ENCODE measurements at places on chromosomes 2 and 18.
A peak's percentile ranks its signal among the peaks of the same experiment; 100 is the strongest.

- H3K36me3 ChIP-seq, result no peaks in the 10 kb centered on the region
- H3K27me3 ChIP-seq, result no peaks in the 10 kb centered on the region
- H3K27ac ChIP-seq, result no peak overlapping the region
- no peaks in the 10 kb centered on the region for H3K4me1 ChIP-seq
- no peak overlapping the region for H3K4me3 ChIP-seq
- no peak for DNase-seq
These were observed 54.5 kb downstream of the CFAP221 start for GRCh38 chr2:119598596-119599263.

DNA sequence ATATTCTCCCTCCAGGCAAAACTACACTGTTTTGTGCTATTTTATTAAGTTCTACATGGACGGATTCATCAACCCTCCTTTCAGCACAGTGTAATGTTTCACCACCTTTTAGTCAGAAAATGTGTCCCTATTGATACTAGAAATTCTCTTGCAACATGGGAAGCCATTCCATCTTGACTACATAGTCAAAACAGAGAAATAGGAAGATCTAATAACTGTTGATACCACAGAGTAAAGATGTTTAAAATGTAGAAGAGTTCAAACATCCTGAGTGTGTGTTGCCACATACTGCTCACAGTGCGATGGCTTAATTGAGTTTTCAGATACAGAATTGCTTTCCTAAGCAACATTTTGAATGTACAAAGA lies 492.2 kb upstream of the RAB12 start:
- H3K27ac ChIP-seq, result no peak overlapping the region
- no peaks in the 10 kb centered on the region for H3K27me3 ChIP-seq
- H3K4me3 ChIP-seq, result no peak overlapping the region
- no peaks in the 10 kb centered on the region for H3K36me3 ChIP-seq
- no peaks in the 10 kb centered on the region for H3K4me1 ChIP-seq

GRCh38 chr2:38517284-38517683 lies 85.4 kb downstream of the HNRNPLL start:
- H3K36me3 ChIP-seq, result no peaks in the 10 kb centered on the region
- H3K4me3 ChIP-seq, result no peak overlapping the region
- H3K4me1 ChIP-seq, result no peaks in the 10 kb centered on the region
- no peaks in the 10 kb centered on the region for H3K27me3 ChIP-seq
- no peak overlapping the region for H3K27ac ChIP-seq
- no peak for DNase-seq

DNA sequence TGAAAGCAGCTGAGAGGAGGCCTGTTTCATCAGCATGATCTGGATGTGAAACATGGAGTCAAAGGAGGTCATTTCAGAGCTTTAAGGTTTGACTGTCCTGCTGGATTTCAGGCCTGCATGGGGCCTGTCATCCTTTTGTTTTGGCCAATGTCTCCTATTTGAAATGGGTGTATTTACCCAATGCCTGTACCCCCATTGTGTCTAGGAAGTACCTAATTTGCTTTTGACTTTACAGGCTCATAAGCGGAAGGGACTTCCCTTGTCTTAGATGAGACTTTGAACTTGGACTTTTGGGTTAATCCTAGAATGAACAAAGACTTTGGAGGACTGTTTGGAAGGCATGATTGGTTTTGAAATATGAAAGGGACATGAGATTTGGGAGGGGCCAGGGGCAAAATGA lies 19.3 kb upstream of the CYP27C1 start:
- H3K36me3 ChIP-seq, result no peaks in the 10 kb centered on the region
- H3K27ac ChIP-seq, result no peak overlapping the region
- no peak overlapping the region for H3K4me3 ChIP-seq
- no peaks in the 10 kb centered on the region for H3K27me3 ChIP-seq

DNA sequence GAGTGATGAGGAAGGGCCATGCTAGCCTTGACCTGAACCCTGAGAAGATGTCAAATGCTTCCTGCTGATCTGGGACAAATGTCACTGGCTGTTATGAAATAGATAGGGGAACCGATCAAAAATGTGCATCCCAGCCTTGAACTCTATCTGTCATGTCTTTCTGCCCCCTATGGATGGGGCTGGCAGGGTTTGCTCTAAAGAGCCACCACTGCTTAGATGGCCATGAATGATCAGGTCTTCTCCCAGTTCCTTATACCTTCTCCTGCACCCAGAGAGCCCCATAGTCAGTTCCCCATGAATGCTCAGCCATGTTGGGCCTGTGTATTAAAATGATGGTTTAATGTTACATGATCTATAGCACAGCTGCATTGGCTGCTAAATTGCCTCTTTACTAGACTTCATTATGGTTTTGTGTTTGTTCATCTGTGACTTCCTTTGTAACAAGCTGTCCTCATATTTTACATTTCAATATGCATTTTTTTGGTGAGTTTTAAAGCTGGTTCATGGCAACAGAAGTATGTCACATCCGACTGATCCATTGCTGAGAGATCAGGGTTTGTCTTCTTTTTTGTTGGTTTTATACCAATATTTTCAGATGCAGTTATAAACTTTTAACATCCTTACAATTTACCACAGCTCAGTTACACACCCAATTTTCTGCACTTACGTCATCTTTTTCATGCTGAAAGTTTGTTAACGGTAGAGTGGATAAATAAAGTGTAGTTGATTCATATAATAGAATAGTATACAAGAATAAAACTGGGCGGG lies 56.3 kb upstream of the SMAD2 start:
- no peak for DNase-seq
- H3K36me3 ChIP-seq, result no peaks in the 10 kb centered on the region
- H3K27ac ChIP-seq, result no peak overlapping the region
- no peaks in the 10 kb centered on the region for H3K27me3 ChIP-seq

- peak; percentile 3 for DNase-seq
- no peak overlapping the region for H3K4me3 ChIP-seq
- no peak overlapping the region for H3K27ac ChIP-seq
- H3K4me1 ChIP-seq, result peaks cover 8% of the 10 kb centered on the region
- no peaks in the 10 kb centered on the region for H3K27me3 ChIP-seq
These were observed 61.7 kb upstream of the TEX51 start for GRCh38 chr2:126836761-126837679.

GRCh38 chr2:69393963-69394362 lies 6.9 kb upstream of the GFPT1 start:
- H3K27me3 ChIP-seq, result no peaks in the 10 kb centered on the region
- H3K27ac ChIP-seq, result no peak overlapping the region

DNA sequence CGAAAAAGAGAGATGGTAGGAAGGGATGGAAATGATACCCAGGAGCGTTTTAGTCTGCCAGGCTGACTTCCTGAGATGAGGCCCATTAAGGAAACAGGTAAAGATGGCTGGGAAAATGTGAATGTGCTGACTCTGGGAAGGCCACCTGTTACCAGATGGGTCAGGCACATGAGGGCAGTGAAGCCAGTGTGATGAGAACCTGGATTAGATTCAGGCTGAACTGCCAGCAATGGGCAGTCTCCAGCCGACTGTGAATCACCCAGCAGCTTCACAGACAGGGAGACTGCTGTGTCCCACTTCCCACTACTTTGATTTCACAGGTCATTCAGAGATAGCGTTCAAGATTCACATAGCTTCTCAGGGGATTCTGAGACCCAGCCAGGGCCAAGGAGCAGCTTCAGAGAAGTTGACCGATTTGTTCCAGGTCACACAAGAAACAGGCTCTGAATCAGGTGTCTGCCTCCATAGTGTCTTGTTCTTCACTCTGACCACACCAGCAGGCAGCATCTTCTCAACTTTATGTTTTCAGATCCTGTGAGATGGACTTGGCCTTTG lies 26.4 kb downstream of the CAPN13 start:
- no peaks in the 10 kb centered on the region for H3K4me1 ChIP-seq
- H3K27me3 ChIP-seq, result no peaks in the 10 kb centered on the region
- no peak overlapping the region for H3K4me3 ChIP-seq
- no peak overlapping the region for H3K27ac ChIP-seq

DNA sequence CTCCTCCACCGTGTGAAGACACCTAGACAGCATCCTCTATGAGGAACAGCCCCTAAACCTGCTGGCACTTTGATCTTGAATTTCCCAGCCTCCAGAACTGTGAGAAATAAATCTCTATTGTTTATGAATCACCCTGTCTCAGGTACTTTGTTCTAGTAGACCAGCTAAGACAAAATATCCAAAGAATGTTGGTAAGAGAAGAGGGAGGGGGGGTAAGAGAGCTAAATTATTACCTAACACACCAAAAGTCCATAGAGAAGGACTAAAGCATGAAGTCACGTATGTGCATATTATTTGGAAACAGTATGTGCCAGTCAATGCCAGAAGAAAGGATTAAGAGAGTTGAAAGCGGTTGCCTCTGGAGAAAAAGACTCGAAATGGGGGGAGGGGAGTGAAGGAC lies 211.0 kb downstream of the SP3 start:
- no peak overlapping the region for H3K27ac ChIP-seq
- H3K4me1 ChIP-seq, result peaks cover 7% of the 10 kb centered on the region
- no peaks in the 10 kb centered on the region for H3K27me3 ChIP-seq
- no peak overlapping the region for H3K4me3 ChIP-seq
- H3K36me3 ChIP-seq, result no peaks in the 10 kb centered on the region

GRCh38 chr18:8631265-8631664 lies 22.0 kb downstream of the RAB12 start:
- no peak for DNase-seq
- H3K27ac ChIP-seq, result no peak overlapping the region
- H3K27me3 ChIP-seq, result no peaks in the 10 kb centered on the region
- peaks cover 9% of the 10 kb centered on the region for H3K4me1 ChIP-seq

- no peaks in the 10 kb centered on the region for H3K4me1 ChIP-seq
- no peak overlapping the region for H3K27ac ChIP-seq
- no peak overlapping the region for H3K4me3 ChIP-seq
- no peaks in the 10 kb centered on the region for H3K27me3 ChIP-seq
- no peaks in the 10 kb centered on the region for H3K36me3 ChIP-seq
These were observed 831.7 kb downstream of the RNF144A start for GRCh38 chr2:7748717-7749415.

- H3K4me3 ChIP-seq, result no peak overlapping the region
- no peak overlapping the region for H3K27ac ChIP-seq
- no peaks in the 10 kb centered on the region for H3K36me3 ChIP-seq
- no peaks in the 10 kb centered on the region for H3K27me3 ChIP-seq
- DNase-seq, result no peak
- no peaks in the 10 kb centered on the region for H3K4me1 ChIP-seq
These were observed 10.1 kb downstream of the SLC9A4 start for GRCh38 chr2:102483086-102483485.

DNA sequence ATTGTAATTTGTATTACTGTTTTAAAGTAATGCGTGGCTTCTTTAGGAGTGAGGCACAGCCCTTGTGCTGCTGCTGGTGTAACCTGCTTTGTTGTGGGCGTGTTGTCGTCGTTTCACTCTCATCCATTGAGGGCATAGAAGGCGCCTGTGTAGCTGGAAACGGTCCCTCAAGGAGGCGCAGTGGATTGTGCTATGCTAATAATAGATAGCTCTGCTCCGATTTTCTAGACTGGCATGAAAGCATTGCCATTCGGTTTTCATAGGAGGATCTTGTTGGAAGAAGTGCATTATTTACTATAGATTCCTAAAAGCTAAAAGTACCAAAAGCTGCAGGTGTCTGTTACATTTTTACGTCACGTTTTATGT lies 17.9 kb downstream of the RAB12 start:
- peaks cover 18% of the 10 kb centered on the region for H3K4me1 ChIP-seq
- no peak overlapping the region for H3K4me3 ChIP-seq
- H3K36me3 ChIP-seq, result no peaks in the 10 kb centered on the region
- no peak overlapping the region for H3K27ac ChIP-seq

GRCh38 chr2:624551-625347 lies 52.5 kb downstream of the TMEM18 start:
- H3K27ac ChIP-seq, result no peak overlapping the region
- no peak overlapping the region for H3K4me3 ChIP-seq
- no peaks in the 10 kb centered on the region for H3K4me1 ChIP-seq
- H3K27me3 ChIP-seq, result no peaks in the 10 kb centered on the region
- H3K36me3 ChIP-seq, result no peaks in the 10 kb centered on the region

GRCh38 chr2:28528206-28528605 lies 32.3 kb downstream of the PLB1 start:
- H3K27me3 ChIP-seq, result no peaks in the 10 kb centered on the region
- H3K4me3 ChIP-seq, result no peak overlapping the region
- H3K4me1 ChIP-seq, result peaks cover 4% of the 10 kb centered on the region
- DNase-seq, result no peak
- H3K27ac ChIP-seq, result no peak overlapping the region

DNA sequence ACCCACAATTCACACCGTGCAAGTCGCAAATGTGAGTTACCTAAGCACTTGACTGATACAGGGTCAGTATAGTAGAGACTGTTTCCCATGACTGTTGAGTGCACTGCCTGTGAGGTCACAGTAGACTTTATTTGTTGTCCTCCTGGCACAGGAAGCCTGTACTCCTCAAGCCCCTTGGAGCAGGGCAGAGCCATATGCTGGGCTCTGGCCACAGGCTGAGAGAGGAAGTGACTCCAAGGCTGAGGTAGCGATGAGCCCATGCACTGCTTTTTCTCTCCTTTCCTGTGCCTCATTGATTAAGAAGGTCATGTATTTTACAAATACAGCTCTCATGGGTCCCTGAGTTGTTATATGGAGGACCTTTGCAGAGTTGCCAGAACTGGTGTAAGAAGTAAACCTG lies 287.7 kb downstream of the SRBD1 start:
- no peak overlapping the region for H3K27ac ChIP-seq
- no peak overlapping the region for H3K4me3 ChIP-seq
- no peaks in the 10 kb centered on the region for H3K27me3 ChIP-seq

DNA sequence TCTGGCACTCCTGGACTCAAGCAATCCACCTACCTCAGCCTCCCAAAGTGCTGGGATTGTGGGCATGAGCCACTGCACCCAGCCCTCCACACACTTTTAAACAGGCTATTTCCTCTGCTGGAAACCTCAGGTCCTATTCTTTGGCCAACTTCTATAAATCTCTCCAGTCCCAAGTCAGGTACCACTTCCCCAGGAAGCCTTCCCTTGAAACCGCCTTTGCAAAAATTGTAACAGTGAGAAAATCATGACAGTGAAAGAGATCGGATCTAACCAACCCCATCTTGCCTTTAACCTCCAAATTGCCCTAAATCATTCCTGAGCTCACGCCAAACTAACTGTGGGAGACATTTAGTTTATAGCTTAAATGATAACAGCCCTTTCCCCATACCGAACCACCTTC lies 67.3 kb upstream of the CABLES1 start:
- H3K4me3 ChIP-seq, result no peak overlapping the region
- no peaks in the 10 kb centered on the region for H3K4me1 ChIP-seq
- DNase-seq, result no peak
